ENCODE measurements at places on chromosomes 13 and 19.
A peak's percentile ranks its signal among the peaks of the same experiment; 100 is the strongest.

DNA sequence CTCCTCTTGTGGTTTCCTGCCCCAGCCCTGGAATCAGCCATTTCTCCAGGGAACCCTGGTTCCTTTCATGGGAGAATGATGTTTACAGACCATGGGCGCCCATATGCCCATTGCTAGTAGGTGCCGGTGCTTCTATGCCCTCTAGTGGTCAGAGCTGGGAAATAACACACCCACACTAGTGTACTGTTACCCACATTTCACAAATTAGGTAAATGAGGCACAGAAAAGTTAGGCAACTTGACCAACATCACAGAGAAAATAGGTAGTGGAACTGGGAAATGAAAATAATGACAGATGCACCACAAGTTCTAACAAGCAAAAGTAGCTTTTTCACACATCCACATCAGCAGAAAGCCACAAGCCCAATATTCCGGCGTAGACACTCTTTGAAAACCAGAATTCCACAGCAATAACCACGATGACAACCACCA is 1.3 kb upstream of the CEACAM3 start:
- peak; percentile 56 for DNase-seq

GRCh38 chr13:96527497-96527896 is 437.6 kb downstream of the HS6ST3 start:
- no peak for DNase-seq

- DNase-seq, result no peak
Observed at GRCh38 chr13:51638216-51638871, 54.1 kb downstream of the WDFY2 start.

- no peak for DNase-seq
Observed at GRCh38 chr13:40508127-40508526, 158.3 kb downstream of the FOXO1 start.

DNA sequence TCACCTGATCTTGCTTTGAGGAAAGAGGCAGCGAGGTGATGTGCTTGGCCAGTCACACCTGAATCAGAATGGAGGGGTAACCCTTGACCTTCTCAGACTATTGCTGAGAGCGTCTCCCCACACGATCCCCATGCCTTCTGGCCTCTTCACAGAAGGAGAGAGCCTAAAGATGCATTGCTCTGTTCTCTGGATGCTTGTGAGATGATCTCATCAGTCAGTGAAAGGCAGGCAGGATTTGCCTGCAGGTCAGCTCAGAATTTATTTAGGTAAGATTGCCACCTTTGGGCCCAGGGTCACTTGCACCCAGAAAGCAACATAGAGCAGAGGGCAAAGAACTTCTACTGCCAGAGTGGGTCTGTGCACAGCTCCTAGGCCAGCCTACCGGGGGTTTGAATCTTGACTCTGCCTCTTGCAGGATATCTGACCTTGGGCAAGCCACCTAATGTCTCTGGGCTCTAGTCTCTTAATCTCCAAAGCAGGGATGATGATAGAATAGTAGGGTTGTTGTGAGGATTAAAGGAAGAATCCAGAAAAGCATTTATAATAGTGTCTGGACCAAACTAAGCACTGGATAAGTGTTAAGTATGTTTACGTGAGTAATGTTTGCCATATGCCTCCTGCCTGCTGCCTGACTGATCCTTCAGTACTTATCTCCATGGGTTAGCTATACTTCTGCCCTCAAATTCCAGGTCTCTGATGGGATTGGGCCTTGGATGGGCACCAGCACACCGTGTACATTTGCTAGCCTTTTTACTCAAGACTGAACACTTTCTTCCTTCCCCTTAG is 8.4 kb upstream of the FLT1 start:
- DNase-seq, result no peak

DNA sequence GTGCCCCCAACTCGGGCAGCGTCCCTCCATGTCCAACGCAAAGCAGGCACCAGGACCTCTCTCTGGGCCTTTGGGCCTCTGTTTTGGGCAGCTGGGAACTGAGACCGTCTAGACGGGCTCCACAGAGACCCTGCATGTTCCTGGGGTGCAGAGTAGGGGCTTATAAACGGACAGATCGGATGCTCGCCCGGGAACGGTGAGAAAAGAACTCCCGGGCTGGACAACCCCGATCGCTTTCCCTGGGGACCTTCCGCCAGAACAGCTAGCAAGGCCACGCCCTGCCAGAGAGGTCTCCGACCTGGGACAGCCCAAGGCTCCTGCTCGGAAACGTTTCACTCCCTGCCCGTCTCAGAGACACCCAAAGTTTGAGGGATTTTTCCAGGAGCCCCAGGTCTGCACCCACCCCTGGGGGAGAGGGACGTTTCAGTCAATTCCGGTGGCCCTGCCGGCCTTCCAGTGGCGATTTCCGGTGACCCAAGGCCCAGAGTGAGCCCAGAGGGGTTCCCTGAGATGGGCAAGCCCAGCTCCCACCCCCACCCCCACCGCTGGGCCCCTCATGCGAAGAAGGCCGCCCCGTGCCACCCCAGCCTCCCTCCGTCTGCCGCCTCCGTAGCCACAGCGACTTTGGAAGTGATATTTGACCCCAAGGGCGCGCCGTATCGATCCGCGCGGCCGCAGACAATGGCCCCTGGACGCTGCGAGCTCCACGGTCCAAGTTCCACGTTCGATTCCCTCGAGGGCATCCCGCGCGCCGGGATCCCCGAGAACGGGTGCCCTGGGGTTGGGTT is 1.7 kb downstream of the NR2F6 start:
- DNase-seq, result no peak

- DNase-seq, result no peak
Observed at GRCh38 chr13:72109863-72110262, 242.9 kb upstream of the DACH1 start.

DNA sequence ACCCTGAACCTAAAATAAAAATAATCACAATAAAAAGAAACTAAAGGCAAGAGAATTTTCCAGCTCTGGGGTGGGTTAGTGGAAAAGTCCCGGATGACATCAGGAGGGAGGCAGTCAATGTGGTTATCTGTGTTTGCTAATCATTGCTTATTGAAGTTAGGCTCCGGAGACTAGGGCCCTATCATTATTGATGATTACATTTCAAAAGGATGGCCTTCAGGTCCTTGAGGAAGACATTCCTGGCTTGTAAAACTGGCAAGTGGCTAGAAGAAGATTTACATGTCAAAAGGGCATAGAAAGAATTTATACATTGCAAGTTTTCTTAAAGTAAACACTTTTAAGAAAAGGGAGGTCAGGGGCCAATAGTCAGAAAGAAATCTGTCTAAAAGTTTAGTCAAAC is 123.4 kb downstream of the POSTN start:
- DNase-seq, result no peak

DNA sequence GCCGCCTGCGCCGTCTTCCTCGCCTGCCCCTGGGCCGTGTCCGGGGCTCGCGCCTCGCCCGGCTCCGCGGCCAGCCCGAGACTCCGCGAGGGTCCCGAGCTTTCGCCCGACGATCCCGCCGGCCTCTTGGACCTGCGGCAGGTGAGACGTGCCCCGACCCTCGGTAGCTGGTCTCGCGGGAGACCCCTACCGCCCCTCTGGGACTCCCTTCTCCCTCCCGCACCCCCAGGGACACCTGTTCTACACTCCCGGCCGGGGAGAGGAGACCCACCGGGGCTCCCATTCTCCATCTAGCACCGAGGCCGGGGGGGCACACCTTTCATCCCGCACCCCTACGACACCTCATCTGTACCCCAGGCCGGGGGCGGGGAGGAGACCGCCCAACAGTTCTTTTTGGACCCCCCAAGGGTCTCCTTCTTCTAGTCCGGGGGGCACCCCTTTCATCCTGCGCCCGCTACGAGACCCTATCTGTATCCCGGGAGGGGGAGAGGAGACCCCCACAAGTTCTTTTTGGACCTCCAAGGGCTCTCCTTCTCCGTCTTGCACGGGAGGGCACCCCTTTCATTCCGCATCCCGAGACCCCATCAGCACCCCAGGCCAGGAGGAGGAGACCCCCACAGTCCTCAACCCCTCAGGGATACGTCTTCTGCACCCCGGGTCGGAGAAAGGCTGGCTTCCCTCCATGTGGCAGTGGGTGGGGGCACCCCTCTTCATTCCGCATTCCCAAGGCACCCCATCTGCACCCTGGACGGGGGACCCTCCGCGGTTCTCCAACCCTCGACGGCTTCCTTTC is 533 bp downstream of the TNFSF9 start:
- no peak for DNase-seq

DNA sequence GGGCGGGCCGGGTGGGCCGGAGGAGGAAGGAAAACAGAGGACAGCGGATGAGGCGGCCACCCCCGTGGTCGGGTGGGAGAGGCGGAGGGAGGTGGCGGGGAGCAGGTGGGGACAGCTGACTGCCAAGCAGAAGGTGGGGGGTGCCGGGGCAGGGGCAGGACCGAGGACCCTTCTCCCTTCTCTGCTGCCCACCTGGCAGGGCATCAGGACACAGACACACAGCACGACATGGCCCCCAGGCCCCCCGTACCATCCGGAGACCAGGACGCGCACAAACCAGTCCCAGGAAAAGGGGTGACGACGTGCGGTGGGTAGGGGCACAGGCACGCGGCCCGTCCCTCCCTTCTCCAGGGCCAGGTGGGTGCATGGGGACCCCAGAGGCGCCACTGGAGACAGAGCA is 11.0 kb upstream of the CACTIN start:
- DNase-seq, result no peak

DNA sequence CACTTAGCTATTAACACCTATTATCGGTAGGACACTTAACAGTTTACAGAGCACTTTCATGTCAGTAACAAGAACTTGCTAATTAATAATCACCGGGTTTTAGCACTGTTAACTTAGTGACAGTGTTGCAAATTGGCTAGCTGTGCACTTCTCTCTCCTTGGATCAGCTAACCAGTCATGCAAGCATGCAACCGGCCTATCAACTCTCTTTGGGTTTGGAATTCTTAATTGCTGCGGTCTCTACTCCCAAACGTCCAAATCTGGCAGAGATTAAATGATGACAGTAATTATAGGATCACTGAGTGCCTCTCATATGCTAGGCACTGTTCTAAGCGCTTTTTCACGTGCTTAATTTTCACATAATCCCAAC is 1.2 kb downstream of the EPS15L1 start:
- DNase-seq, result no peak

GRCh38 chr19:49167857-49168409 is 10.3 kb downstream of the TRPM4 start:
- no peak for DNase-seq

GRCh38 chr13:80883545-80883944 is 542.6 kb upstream of the SPRY2 start:
- DNase-seq, result no peak

GRCh38 chr13:33785384-33785783 is 32.6 kb upstream of the RFC3 start:
- DNase-seq, result no peak

DNA sequence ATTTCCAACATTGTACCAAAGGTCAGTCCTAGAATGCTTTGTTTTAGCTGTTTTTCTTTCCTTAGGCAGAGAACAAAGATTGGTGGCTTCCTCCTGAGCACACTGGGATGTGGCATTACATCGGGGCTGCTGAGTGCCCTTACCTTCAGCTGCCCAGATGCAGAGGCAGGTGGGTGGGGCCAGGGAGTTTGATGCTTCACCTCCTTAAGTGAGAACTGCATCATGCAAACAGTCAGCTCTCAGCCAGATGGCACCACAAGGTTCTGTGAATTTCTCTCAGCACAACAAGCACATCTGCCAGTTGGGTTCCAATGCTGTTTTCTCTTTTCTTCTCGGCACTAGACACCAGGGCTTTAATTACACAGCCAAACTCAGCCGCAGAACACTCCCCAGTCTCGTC is 87.4 kb upstream of the UBL3 start:
- no peak for DNase-seq

DNA sequence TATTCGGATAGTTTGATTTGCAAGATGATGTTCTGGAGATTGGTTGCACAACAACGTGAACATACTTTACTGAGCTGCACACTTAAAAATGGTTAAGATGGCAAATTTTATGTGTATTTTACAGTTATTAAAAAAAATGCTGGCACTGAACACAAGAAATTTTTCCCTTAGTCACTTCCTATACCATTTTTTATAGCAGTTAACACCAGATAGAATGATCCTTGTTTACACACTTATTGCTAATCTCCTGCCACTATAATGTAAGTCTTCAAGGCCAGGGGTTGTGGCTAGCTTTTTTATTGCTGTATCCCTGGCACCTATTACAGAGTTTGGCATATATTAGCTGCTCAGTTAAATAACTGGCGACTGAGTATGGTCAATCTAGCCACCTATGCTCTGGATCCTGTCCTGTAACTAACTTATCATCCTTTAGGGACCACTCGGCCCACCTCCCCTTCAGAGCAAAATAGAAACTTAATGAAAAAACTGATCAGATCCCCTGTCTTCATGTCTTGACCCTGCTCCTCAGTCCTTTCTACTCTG is 2.0 kb upstream of the EBPL start:
- DNase-seq, result no peak

DNA sequence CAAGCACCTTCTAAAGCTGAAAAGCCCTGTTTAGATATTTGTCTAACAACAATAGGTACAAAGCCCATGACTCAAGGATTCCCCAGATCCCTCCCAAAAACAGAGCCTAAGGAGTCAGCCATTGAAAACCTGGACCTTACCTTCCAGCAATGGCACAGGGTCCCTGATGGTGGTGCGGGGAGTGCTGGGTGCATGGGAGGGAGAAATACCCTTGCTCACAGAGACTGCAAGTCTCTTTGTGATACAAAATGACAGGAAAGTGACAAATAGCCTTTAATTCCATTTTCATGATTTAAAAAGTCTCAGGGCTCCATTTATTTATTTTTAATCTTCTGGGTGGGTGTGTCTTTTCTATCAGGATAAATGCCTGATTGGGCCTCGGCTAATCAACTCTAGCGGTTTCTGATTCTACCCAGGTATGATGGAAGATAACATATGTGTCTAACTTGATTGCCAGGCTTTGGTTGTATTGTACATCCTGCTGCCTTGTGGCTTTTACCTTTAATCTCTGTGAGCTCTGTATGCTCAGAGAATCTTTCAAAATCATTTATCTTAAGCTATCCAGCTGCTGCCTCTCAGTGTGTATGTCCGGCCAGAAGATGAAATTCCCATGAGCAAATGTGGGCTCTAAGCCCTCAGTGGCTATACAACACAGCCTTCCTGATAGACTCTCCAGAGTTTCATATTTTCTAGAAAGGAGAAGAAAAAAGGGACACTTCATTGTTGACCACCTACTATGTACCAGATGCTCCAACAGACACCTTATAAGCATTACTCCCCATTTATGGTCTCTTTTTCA is 54.6 kb upstream of the FAM124A start:
- DNase-seq, result no peak
